ENCODE measurements at places on chromosomes 2 and 18. TPM values are rescaled to one million over a fixed set of nuclear protein-coding genes. Genes with fewer than 3 reads are reported as not detected.

GRCh38 chr2:60486067-60486466, 67.4 kb downstream of the BCL11A start:
- no peak for DNase-seq
- H3K27ac ChIP-seq, result peak overlapping the region; percentile 64
- no peak overlapping the region for H3K4me3 ChIP-seq
- H3K36me3 ChIP-seq, result peaks cover 4% of the 10 kb centered on the region
- H3K4me1 ChIP-seq, result peaks cover 49% of the 10 kb centered on the region

DNA sequence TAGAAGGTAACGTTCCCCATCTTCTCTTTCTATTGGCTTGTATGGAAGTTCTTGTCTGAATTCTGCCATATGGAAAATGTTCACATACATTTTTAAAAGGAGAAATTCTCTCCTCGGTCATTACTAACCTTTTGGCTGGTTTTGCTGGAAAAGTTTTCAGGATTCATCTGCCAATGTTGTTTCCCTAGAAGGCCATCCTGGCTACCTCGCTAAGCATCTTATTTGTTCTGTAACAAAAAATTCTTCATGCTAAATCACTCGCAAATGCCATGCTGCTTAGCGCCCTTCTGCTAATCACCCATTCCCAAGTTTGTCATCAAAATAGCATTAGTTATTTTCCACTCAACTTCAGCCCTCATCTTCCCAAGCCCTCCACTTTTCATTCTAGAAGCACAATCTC, 262.0 kb downstream of the SLC8A1 start:
- DNase-seq, result no peak
- no peak overlapping the region for H3K27ac ChIP-seq
- H3K4me3 ChIP-seq, result no peak overlapping the region
- no peaks in the 10 kb centered on the region for H3K36me3 ChIP-seq
- H3K27me3 ChIP-seq, result no peaks in the 10 kb centered on the region
- H3K4me1 ChIP-seq, result peaks cover 25% of the 10 kb centered on the region

- no peaks in the 10 kb centered on the region for H3K27me3 ChIP-seq
- no peaks in the 10 kb centered on the region for H3K4me1 ChIP-seq
- H3K27ac ChIP-seq, result no peak overlapping the region
- H3K4me3 ChIP-seq, result no peak overlapping the region
These were observed 10.0 kb downstream of the RAPGEF4 start for GRCh38 chr2:172745636-172746035.

GRCh38 chr18:5894611-5895298, 567 bp downstream of the TMEM200C start:
- H3K4me3 ChIP-seq, result peak overlapping the region; percentile 81
- H3K36me3 ChIP-seq, result peaks cover 10% of the 10 kb centered on the region
- peak; percentile 64 for DNase-seq
- peak overlapping the region; percentile 43 for H3K27ac ChIP-seq

MYL1 gene
- 0.36 TPM for total RNA-seq

TSGA10 gene
- 11.3 TPM for total RNA-seq

Measured in mesothelial cell of epicardium (in vitro differentiated cells).